ENCODE measurements at places on chromosomes 2 and 18.

- DNase-seq = no peak
Measured at GRCh38 chr2:86315084-86315483, 22.3 kb downstream of the REEP1 start.

GRCh38 chr18:25274926-25275325 is 77.0 kb downstream of the ZNF521 start:
- no peak for DNase-seq

- no peak for DNase-seq
Measured at GRCh38 chr2:166343467-166343866, 32.3 kb downstream of the SCN9A start.

GRCh38 chr2:149438330-149438960 is 108.1 kb downstream of the LYPD6 start:
- no peak for DNase-seq

- DNase-seq = no peak
Measured at GRCh38 chr2:34660741-34661140, 1061.6 kb upstream of the FAM98A start.

- DNase-seq = no peak
Measured at GRCh38 chr2:143928613-143929012, 591.3 kb downstream of the ZEB2 start.

- no peak for DNase-seq
Measured at GRCh38 chr2:69734854-69735544, 6.9 kb upstream of the ANXA4 start.

DNA sequence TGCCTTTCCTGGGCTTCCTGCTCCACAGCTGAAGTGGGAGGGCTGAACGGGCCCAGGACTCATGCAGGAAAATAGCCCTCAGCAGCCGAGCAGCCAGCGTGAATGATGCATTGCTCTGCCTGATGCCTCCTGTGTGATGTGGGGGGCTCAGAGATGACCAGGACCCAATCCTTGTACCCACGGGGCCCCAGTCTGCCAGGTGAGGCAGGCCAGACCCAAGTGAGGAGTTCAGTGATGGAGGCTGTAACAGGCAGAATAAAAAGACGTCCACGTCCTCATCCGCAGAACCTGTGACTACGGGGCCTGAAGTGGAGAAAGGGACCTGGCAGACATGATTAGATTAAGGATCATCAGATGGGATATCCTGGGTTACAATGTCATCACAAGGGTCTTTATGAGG is 194.9 kb upstream of the HDAC4 start:
- DNase-seq = peak; percentile 47

Measured in spleen (tissue), 13 donors.